Renal cortical epithelial cell (primary cell): ENCODE measurements at places on chromosomes 5 and 9. TPM values are rescaled to one million over a fixed set of nuclear protein-coding genes. Genes with fewer than 3 reads are reported as not detected.

The TOMM5 gene
- 97.5 and 125 TPM in 2 replicates for total RNA-seq

GRCh38 chr5:146041180-146041789 lies 64.1 kb downstream of the PLAC8L1 start:
- no peak for DNase-seq

The TNC gene
- total RNA-seq, result 215 and 425 TPM in 2 replicates

The IFNE gene
- 9.5 TPM in 1 of 2 replicates, not detected in the other for total RNA-seq

The AQP3 gene
- total RNA-seq, result 0.35 and 4.4 TPM in 2 replicates
